CD4-positive, alpha-beta T cell treated with Interleukin-21 for 1 hour (primary cell): ENCODE measurements at places on chromosomes 12 and 14.
A peak's percentile ranks its signal among the peaks of the same experiment; 100 is the strongest.

DNA sequence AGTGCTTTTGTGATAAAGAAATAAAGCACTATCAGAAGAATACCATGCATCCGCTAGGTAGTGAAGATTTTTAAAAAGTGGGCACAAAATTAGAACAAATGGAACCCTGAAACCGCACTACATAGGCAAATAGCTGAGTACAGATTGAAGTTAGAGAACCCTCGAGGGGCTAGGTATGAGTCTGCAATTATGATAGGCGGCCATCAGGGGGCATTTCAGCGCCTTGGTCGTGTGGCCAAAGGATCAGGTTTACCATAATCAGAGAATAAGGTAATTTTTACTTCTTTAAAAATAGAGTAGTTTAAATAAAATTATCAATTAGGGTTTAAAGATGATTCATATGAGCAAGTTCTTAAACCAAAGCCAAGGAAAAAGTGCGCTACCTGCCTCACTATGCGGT, 129.8 kb downstream of the TMX1 start:
- peak; percentile 4 for DNase-seq

GRCh38 chr14:66032800-66033199, 453.4 kb upstream of the CCDC196 start:
- DNase-seq: no peak

- DNase-seq: no peak
Observed at GRCh38 chr12:116731801-116732200, 6.1 kb downstream of the SPRING1 start.

DNA sequence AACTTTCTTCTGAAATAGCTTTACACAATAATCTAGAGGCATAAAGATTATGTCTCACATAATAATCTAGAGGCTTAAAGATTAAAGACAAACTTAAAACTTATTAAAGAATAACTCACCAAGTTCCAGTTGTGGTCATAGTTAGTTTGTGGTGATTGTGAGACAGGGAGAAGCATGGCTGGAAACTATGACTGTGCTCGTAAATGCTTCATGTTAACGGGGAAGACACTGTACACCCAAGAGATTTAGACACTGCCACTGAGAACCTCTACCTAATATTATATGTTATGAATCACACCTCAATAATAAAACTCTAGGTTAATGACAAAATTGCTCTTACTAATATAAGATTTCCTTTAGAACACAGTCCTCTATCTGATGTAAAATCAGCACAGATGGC, 541.6 kb downstream of the TMEM121 start:
- DNase-seq: no peak

- no peak for DNase-seq
Observed at GRCh38 chr14:62076825-62077605, 314.8 kb downstream of the SNAPC1 start.

- DNase-seq: no peak
Observed at GRCh38 chr12:15274561-15274967, 47.7 kb upstream of the PTPRO start.

DNA sequence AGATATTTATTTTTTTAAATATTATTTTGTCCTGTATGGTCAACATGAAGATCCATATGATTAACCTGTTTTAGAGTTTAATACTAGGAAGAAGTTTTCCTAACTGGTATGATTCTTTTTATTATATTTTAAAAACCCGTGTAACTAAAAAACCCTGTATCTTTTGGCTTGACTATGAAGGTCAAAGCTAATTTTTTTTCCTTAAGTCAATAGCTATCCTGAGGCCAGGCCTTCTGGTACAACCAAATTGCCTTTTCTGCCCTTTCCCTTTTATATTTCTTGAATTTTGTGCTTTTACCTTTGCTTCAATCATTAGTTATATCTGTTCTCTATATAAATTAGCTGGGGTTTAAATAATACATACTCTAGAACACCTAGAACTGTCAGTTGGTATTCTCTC, 30.6 kb upstream of the CCDC91 start:
- DNase-seq: no peak

GRCh38 chr12:7872566-7873319, at the start of gene SLC2A14:
TSS of gene SLC2A14 (minus strand) at chr12:7872915. CDS start at chr12:7869880, 3,035 bp downstream.
- DNase-seq: no peak

DNA sequence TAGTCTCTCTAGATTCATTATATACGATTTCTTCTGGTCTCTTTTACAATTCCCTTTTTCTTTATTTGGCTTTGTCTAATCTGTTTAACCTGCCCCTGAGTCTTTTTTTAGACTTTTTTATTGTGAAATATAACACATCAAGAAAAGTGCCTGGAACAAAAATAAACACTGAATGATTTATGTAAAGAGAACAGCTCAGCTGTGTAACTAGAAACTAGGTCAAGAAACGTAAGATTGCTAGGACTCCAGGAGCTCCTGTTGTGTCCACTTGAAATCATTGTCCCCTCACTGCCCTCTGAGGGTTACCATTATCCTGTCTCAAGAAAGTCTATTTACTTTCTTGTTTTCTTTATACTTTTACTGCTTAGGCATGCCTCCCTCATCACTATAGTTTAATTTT, 23.1 kb downstream of the EXD2 start:
- no peak for DNase-seq

GRCh38 chr14:105492971-105493871, 2.2 kb downstream of the TEDC1 start:
- DNase-seq: peak; percentile 24

GRCh38 chr12:29398495-29398894, 17.5 kb upstream of the ERGIC2 start:
- DNase-seq: no peak

- no peak for DNase-seq
Observed at GRCh38 chr14:56817396-56817921, 7.2 kb upstream of the OTX2 start.

- no peak for DNase-seq
Observed at GRCh38 chr12:75883241-75883640, 148.3 kb downstream of the PHLDA1 start.

DNA sequence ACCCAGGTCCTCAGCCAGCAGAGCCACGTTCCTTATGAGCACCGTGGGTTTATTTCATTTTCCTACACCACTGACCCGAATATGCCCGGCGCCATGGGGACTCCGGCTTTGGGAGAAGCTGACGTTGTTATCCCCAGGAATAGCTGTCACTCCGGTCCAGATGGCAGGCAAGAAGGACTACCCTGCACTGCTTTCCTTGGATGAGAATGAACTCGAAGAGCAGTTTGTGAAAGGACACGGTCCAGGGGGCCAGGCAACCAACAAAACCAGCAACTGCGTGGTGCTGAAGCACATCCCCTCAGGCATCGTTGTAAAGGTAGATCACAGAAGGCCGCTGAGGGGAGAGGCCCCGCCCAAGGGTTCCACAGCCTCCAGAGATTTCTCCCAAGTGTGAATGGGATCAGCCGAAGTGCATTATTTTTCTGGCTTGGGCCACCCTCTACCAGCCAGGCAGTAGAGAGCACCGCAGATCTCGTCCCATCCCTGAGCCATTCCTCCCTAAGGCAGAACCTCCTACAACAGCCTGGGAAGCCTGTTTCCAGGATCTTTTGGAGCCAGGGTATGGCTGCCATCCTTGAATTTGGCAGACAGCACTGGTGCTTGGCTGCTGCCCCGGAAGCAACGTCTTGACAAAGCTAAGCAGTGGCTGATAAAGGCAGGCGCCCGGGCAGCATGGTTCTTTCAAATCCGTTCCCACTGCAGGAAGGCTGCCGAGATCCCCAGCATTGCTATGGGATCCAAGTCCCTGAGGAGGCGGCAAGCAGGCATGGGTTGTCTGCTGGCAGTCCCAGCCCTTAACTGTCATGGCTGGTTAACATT, 17.8 kb downstream of the CDK2AP1 start:
- DNase-seq: no peak

GRCh38 chr12:33455096-33455495, 15.5 kb upstream of the SYT10 start:
- DNase-seq: no peak

GRCh38 chr12:19003141-19003540, 126.4 kb upstream of the PLEKHA5 start:
- DNase-seq: no peak

GRCh38 chr12:6662602-6662905, 365 bp downstream of the ING4 start:
- DNase-seq: no peak

DNA sequence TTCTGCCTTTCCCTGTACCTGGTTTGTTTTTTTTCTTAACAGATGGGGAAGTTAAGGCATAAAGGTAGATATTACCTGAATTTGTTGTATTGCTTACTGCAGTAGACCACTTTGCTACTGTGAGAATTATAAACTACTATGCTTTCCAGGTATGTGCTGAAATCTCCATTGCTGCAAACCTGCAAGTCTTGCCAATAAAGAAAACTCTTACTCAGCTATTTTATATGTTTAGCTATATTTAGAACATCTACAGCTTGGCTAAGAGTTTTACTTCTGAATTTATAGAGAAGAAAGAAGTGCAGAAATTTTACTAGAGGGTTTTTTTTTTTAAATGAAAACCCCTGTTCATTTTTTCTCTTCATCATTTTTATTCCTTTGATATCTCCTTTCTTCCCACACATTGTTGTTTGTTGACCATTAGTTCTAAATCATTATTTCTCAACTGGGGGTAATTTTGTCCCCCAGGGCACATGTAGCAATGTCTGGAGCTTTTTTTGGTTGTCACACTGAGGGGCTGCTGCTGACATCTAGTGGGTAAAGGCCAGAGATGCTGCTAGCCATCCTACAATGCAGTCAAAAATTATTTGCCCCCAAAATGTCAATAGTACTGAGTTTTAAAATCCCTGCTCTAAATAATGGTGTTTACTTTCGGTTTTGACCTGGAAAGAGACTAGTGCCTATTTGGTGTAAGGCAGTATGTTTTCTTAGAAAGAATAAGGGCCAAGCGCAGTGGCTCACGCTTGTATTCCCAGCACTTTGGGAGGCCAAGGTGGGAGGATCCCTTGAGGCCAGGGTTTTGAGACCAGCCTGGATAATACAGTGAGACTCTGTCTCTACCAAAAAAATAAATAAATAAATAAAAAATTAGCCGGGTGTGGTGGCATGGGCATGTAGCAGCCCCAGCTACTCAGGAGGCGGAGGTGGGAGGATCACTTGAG, 48.6 kb downstream of the PCNX1 start:
- peak; percentile 71 for DNase-seq

- DNase-seq: no peak
Observed at GRCh38 chr14:90517076-90517841, 120.4 kb downstream of the CALM1 start.

DNA sequence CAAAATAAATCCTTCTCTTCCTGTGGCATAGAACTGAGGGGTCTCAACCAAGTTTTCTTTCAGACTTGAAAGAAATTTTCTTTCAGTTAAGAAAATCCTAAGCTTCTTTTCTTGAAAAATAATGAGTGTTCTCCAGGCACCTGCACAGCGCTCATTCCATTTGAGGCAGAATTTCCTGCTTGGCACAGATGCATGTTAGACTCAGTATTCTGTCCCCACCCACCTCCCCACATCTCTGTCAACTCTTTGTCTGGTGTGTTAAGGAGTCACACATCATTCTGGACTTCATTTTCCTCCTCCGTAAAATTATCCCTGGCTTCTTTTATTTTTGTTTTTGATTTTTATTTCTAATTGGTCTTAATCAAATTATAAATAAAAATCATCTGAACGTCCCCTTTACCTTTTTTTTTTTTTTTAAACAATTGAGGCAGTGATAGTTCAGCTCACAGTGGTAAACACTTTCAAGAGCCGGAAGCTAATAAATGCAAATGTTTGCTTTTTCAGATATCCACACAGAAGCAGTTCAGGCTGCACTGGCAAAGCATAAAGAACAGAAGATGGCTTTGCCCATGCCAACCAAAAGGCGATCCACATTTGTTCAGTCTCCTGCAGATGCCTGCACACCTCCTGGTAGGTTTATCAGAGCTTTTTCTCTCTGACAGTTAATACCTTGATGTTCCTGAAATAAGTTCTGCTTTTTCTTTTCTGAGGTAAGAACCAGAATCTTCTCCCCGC, 104.0 kb upstream of the ATF1 start:
- DNase-seq: no peak

- DNase-seq: no peak
Observed at GRCh38 chr12:32254260-32254956, 144.9 kb upstream of the FGD4 start.
